ENCODE measurements at places on chromosomes 4 and X. TPM values are rescaled to one million over a fixed set of nuclear protein-coding genes. Genes with fewer than 3 reads are reported as not detected.

DNA sequence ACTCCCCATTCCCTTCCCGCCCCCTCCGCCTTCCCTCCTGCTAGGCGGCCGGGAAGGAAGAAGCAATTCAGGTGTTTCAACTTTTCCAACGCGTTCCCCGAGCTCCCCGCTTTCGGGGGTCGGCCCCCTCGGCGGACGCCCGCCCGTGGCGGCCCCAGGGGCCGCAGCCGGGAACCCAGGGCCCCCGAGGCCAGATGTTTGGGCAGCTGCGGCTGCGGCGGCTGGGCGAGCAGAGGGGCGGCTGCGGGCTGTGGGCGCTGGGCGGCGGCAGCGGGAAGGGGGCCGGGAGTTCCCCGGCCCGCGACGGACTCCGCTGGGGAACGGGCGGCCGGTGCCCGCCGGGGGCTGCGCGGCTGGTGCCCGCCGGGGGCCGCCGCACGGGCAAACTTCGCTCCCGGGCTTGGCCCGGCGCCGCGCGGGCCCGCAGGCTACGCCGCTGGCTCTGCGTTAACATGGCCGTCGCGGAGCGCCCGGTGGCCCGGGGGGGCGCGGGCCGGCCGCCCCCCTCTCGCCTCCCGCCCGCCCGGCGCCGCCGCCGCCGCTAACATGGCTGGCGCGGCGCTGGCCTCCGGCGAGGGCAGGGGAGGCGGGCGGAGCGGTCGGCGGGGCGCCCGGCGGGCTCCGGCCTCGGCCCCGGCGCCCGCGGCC lies 510 bp downstream of the HMGB3 start:
- peak; percentile 28 for DNase-seq

GRCh38 chr4:87058356-87059073 lies 123.7 kb downstream of the AFF1 start:
- DNase-seq = no peak

- DNase-seq = no peak
Measured at GRCh38 chr4:154779362-154779947, 1.6 kb upstream of the RBM46 start.

GRCh38 chr4:1579001-1579900 lies 104.9 kb downstream of the FAM53A start:
- DNase-seq = peak; percentile 67

DNA sequence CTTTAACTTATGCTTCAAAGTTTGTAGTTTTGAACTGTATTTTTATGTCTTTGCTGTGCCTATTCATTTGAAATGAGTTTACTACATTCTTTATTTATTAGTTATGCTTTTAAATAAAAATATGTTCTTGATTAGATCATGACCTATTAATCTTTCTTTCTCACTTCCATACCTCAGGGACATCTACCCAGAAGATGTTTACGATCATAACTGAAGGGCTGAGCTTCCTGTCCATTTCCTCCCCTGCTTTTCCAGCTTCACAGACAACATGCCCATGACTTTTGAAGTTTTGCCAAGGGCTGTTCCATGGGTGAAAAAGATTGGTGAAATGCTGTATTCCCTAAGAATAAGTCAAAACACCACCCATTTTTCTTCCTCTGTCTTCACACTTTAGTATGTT lies 99.7 kb upstream of the DDIT4L start:
- DNase-seq = no peak

GRCh38 chrX:87664381-87664780 lies 146.8 kb downstream of the KLHL4 start:
- DNase-seq = no peak

DNA sequence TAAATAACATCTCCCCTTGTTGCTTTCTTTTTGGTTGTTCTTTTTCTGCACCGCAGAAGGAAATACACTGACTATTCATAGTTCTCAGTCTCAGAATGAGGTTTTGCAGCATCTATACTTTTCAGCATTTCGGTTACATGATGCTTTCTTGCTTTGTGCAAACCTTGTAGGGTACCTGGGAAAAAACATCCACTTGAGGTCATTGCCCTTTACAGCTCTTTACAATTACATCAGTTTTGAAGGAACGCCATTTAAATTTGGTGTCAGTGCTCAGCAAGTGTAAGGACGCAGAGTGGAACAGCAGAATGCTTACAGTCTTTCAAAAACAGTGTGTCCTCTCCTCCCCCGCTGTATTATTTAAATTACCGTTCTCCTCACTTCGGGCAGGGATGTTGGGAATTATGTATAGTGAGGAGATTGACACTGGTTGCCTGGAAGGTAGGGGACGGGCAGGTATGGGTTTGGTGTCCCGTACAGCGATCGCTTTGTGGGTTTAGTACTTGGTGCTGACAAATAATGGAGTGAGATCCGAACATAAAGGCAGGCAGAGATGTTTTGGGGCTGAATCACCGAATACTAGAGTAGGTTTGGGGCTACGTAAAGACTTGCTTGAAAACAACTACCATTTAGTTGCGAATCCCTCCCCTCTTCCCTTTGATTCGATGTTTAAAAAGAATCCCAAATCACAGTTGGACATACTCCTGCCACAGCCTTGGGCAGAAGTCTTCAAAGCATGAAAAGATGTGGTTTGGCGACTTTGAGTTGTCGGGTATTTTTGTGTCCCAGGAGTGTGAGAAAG lies 2.0 kb upstream of the NKX3-2 start:
- no peak for DNase-seq

- DNase-seq = no peak
Measured at GRCh38 chrX:118755633-118756032, 28.2 kb downstream of the IL13RA1 start.

DNA sequence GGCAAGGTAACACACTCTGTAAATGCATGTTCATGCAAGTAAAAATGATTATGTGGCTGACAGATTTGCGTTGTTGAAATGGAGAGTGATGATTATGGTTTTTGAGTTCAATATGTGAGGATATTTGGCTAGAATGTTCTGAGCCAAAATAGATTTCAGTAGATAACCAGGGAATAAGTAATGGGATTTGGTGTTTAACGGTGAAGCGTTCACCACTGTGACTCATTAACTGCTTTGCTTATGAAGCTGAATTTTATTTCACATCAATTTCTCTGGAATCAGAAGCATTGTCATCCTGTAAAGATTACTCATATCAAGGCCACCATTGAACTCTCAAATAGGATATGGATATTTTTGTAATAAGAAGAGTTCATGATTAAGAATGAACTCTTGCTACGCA lies 11.7 kb downstream of the AFP start:
- no peak for DNase-seq

DNA sequence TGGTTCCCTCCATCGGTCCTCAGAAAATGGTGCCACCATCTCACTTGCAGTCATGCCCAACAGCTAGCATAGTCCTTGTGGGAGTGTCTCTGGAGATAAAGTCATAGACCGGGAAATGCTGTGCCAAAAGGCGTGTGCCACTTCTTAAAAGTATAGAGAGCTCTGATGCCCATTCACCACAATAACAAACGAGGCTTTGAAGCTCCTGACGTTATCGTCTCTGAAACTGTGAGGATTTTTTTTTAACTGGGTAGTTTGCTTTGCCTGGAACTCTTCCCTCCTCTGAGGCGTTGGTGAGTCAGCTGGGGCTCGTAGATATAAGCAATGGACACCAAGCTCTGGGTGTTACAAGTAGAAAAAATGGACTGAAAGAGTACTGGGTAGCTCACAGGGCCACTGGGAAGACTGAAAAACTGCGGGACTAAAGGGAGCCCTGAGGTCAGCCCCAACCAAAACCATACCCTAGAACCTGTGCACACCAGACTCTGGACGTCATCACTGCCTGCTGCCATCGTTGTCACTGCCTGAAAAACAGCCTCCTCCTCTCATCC lies 89.4 kb upstream of the TRIM2 start:
- no peak for DNase-seq

DNA sequence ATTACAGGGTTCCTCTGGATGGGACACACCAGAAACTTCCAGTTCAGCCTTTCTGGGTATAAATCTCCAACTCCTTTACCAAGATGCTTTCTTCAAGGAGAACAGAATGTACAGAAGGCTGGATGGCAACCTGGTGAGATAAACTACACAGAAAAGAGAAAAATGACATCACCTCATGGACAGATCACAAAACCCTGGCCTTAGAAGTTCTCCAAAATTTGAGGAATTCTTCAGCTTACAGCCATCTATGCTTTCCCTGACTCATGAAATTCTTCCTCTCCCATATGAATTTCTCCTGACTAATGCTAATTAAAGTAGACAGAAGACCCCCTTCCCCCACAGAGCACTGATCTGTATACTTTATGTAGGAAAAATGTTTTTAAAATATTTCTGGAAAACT lies 345.4 kb downstream of the STIM2 start:
- DNase-seq = no peak

DNA sequence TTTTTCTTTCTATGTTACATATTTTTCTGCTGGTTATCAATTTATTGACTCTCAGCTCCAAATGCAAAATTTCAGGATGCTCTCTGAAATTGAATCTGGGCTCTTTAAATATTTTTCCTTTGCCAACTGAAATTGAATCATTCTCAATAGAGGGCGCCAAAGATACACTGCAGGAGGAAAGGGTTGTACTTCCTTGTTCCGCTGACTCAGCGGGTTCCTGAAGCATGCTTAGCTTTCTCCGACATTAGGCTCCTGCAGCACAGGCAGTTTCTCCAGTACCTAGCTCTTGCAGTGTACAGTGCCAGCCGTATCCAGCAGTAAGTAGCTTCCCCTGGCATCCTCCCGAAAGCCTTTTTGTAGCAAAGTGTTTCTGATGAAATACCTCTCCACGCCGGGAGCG lies 28.8 kb upstream of the CFAP47 start:
- DNase-seq = no peak

- no peak for DNase-seq
Measured at GRCh38 chr4:119264743-119265142, 52.2 kb downstream of the USP53 start.

DNA sequence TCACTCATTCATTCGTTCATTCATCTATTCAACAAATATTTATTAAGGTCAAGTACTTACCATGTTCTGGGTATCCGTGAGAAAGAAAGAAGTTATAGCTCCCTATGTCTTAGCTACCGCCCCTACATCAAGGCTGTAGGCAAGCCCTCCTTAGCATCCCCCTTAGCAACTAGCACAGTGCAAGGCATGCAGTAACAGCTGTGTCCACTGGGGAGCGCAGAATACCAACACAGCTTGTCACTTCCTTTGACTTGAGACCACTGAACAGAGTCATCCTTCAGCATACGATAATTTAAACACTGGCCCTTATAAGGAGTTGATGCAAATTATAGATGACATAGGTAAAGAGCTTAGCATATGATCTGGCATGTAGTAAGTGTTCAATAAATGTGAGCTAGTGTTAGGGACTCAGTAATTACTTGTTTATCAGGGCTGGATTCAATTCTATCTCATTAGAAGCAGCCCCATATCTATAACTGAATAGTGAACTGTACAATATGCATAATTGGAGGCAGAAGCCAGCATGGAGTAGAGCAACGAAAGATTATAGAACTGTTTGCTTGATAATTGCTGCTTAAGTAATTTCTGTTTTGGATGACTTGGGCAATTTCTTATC lies 8.7 kb downstream of the KIAA1210 start:
- DNase-seq = peak; percentile 61

DNA sequence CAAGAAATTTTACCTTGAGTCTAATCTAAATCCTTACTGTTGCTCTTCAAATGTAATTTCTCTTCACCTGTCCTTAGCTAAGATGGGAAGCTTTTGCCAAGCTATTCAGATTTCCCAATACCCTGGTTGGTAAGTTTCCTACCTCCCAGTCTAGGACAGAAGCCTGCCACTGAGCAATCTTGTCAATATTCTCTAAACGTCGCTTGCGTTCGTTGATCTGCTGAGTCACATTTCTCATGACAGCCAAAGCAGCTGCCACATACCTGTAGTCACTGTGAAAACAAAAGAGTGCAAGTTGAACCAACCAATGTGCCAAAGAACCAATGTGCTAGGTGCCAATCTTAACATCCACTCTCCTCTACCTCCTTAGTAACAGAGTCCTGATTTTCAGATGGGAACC lies 111.1 kb downstream of the ARHGEF9 start:
- no peak for DNase-seq

DNA sequence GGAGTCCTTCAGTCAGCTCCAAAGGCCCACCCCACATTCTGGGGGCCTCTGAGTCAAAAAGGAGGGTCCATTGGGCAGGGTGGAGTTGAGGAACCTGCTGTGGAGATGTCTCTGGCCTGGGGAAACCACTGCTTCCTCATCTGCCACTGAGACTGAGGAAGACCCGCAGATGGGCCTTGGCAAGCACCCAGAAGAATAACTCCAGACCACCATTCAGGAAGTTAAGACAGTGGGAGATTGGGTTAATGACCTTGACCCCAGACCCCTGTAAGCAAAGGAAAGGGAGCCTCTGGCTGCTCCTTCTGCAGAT lies 8.1 kb upstream of the HSD17B10 start:
- DNase-seq = no peak

- DNase-seq = no peak
Measured at GRCh38 chrX:130285069-130285620, 16.4 kb upstream of the ZNF280C start.

- DNase-seq = no peak
Measured at GRCh38 chr4:42915484-42915883, 23.0 kb downstream of the GRXCR1 start.

- DNase-seq = peak; percentile 68
Measured at GRCh38 chr4:153573881-153574802, 108.0 kb downstream of the TMEM131L start.

- no peak for DNase-seq
Measured at GRCh38 chr4:184074677-184075388, 142.8 kb downstream of the ENPP6 start.

DNA sequence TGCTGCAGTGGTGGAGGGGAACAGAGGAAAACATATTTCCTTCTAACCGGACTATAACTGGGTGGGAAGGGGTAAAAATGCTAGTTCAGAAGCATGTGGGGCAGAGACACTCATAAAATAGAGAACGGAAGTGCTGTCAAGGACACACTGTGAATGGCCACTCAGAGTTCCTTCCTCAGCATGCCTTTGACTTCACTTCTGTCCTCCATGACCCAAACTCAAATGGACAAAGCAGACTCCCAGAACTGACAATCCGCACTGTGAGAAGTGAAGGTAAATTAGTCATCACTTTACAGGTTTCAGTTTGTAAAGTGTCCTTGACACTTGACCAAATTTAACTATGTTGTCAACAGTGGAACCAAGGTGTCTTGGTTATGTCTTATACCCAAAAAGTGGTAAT lies 30.2 kb upstream of the ELF2 start:
- DNase-seq = no peak

NAAA gene
- total RNA-seq = 6.4 TPM

PDK3 gene
- total RNA-seq = 13.8 TPM

PWWP3B gene
- 83.6 TPM for total RNA-seq

TEX11 gene
- not detected for total RNA-seq

IL9R gene
- total RNA-seq = not detected

USP17L19 gene
- total RNA-seq = not detected

FGFBP1 gene
- not detected for total RNA-seq

CDK16 gene
- 69.8 TPM for total RNA-seq

MTTP gene
- total RNA-seq = 3.4 TPM

PDGFC gene
- total RNA-seq = 58.0 TPM

TRIM60 gene
- total RNA-seq = not detected

WAS gene
- total RNA-seq = 0.95 TPM

PPARGC1A gene
- 4.9 TPM for total RNA-seq

TRMT2B gene
- 9.9 TPM for total RNA-seq

P2RY4 gene
- total RNA-seq = 0.57 TPM

MFAP3L gene
- total RNA-seq = 0.72 TPM

RGN gene
- total RNA-seq = 17.1 TPM

SSX4B gene
- not detected for total RNA-seq

DDX53 gene
- not detected for total RNA-seq

TMEM165 gene
- total RNA-seq = 55.0 TPM

CDS1 gene
- total RNA-seq = 5.9 TPM
